H7 (cell line): ENCODE measurements at places on chromosomes 4 and X. TPM values are rescaled to one million over a fixed set of nuclear protein-coding genes. Genes with fewer than 3 reads are reported as not detected.
A peak's percentile ranks its signal among the peaks of the same experiment; 100 is the strongest.

Gene IL3RA
- total RNA-seq = 0.07 TPM in 1 of 2 replicates, not detected in the other

Gene MAGEB17
- total RNA-seq = 0.21 and 0.33 TPM in 2 replicates

Gene TMEM192
- total RNA-seq = 10.0 and 14.2 TPM in 2 replicates

Gene PTPN13
- 29.2 and 33.0 TPM in 2 replicates for total RNA-seq

Gene VEGFC
- total RNA-seq = 0.59 and 0.89 TPM in 2 replicates

Gene UBQLN2
- 10.8 and 11.8 TPM in 2 replicates for total RNA-seq

Gene PNMA5
- total RNA-seq = 0.22 TPM in 1 of 2 replicates, not detected in the other

Gene RBM46
- total RNA-seq = 0.73 and 2.3 TPM in 2 replicates

Gene RADX
- total RNA-seq = 5.0 and 7.2 TPM in 2 replicates

Gene SPINK2
- total RNA-seq = 1.3 and 4.5 TPM in 2 replicates

Gene ASB5
- total RNA-seq = 0.26 and 0.31 TPM in 2 replicates

Gene RTL9
- total RNA-seq = 0.04 and 0.07 TPM in 2 replicates

GRCh38 chr4:153497988-153498967 lies 32.1 kb downstream of the TMEM131L start:
- DNase-seq = no peak

GRCh38 chrX:132467026-132467425 lies 21.8 kb downstream of the MBNL3 start:
- DNase-seq = no peak

GRCh38 chr4:31390849-31391248 lies 670.7 kb downstream of the PCDH7 start:
- no peak for DNase-seq

GRCh38 chrX:39653691-39654090 lies 444.1 kb downstream of the BCOR start:
- DNase-seq = peak; percentile 76

GRCh38 chrX:153386097-153386496 lies 15.1 kb downstream of the PNMA6E start:
- DNase-seq = no peak

DNA sequence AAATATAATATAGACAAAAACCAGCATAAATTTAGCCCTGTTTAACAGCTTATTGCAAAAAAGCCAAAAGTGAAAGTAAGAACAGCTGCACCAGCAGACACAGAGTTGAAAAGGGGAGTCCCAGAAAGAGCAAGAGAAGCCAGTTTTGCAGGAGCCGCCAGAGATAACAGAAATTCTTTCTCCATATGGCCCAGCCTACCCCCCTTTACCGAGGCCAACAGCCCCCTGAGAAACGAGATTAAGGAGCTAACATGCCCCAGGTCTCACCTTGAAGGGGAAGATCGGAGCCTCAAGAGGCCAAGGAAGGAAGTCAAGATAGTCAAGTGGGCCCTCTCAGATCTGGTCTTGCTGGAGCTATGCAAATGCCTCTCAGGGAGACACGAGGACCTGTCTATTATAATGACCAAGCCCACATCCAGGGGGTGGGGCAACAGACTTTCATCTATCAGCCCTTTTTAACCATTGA lies 4.8 kb downstream of the ACOX3 start:
- no peak for DNase-seq

DNA sequence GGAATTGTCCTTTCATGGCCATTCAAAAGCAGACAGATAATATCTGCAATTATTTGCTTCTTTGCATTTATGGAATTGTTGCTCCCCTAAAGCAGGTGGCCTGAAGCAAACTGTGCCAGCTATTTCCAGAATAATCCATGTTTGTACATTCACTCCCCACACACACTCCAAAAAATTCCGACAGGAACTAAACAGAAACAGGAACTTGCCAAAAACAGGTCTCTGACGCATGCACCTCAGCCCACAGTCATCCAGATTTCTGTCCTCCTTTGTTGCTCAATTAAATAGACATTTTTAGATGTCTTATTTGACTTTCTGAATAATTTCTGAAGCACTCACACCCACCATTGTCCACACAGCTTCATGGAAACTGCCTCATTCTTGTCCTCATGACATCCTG lies 71.5 kb upstream of the EDNRA start:
- no peak for DNase-seq

GRCh38 chr4:3858046-3858730 lies 92.0 kb downstream of the ADRA2C start:
- DNase-seq = peak; percentile 71

DNA sequence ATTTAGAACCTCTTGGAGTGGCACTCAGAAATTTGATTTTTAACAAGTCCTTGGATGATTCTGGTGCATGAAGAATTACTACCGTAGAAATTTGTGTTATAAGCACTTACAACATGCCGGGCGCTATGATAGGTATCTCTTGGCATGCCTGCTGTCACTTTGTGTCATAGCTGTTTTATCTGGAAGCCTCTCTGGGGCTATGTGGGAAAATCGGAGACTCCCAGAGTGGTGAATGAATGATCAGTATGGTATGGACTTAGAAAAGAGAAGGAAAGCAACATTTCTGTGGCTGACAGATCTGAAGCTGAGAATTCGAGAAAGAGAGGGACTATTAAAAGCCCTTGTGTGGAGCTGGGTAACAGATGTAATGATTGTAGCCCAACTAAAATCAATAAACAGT lies 177.4 kb upstream of the MAMLD1 start:
- no peak for DNase-seq

GRCh38 chr4:141580523-141580922 lies 55.9 kb upstream of the IL15 start:
- DNase-seq = no peak

DNA sequence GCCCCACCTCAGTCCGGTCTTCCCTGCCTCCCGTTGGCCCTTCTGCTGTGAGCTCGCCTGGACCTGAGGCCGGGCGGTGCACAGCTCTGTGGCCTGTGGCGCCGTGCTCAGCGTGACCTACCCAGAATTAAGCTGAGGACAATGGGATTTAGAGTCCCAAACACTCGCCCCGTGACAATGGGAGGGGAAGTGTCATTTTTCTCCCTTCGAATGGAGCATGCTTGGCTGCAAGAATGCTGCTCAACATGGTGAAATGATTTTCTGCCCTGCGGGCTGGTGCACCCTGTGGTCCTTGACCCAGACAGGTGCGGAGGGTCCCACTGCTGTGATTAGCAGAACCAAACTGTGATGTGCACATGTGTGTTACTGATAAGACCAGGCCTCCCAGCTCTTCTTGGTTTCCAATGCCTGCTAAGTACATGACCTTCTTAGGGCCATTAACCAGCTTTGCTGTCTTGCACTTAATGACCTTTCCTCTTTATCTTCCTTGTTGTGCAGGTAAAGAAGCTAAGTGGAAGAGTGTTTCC lies 772 bp downstream of the EOLA1 start:
- DNase-seq = no peak

DNA sequence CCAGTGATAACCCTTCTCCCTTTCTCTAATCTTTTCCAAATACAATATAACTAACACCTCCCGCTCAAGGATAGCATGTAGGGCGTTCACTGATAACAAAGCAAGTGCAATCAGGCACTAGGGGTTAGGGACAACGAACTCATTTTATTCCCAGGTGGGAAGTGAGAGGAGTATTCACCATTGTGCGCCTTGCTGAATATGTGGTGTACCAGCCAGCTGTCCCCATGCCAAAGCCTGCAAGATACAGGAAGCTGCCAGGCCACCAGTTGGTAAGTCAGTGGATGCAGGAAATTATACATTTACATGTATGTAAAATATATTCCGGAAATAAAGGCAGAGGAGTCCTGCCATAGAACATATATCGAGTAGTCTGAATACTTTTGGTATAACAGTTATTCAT lies 6.3 kb upstream of the HPRT1 start:
- no peak for DNase-seq

- DNase-seq = peak; percentile 51
Measured at GRCh38 chr4:13543032-13543838, 1.1 kb downstream of the NKX3-2 start.

- no peak for DNase-seq
Measured at GRCh38 chr4:155672342-155672741, 5.7 kb downstream of the GUCY1A1 start.

DNA sequence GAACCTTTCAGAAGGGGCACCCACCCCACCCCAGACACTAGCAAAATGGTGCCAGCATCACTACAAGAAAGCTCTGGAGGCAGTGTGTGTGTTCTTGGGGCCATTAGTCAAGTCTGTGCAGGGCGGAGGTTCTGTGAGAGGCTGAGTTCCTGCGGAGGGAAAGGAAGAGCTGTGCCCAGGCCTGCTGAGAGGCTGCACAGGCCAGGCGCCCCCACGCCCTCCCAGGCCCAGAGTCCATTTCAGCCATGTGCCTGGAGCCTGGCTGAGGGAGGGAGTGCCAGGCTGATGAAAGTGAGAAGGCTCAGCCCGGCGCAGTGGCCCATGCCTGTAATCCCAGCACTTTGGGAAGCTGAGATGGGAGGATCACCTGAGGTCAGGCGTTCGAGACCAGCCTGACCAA lies 90.0 kb downstream of the DCTD start:
- no peak for DNase-seq

DNA sequence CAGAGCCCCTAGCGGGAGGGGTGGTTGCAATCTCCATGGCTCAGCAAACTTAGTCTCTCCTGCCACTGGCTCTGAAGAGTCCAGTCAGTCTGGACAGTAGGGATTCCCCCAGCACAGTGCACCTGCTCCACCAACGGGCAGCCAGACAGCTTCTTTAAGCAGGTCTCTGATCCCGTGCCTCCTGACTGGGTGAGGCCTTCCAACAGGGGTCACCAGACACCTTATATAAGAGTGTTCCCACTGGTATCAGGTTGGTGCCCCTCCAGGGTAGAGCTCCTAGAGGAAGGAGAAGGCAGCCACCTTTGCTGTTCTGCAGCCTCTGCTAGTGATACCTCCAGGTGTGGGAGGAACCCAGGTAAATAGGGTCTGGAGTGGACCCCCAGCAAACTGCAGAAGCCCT lies 1393.4 kb downstream of the STIM2 start:
- DNase-seq = no peak

- DNase-seq = no peak
Measured at GRCh38 chr4:20445933-20446723, 194.4 kb downstream of the SLIT2 start.

- peak; percentile 89 for DNase-seq
Measured at GRCh38 chr4:1981251-1982058, 27.3 kb downstream of the NELFA start.

DNA sequence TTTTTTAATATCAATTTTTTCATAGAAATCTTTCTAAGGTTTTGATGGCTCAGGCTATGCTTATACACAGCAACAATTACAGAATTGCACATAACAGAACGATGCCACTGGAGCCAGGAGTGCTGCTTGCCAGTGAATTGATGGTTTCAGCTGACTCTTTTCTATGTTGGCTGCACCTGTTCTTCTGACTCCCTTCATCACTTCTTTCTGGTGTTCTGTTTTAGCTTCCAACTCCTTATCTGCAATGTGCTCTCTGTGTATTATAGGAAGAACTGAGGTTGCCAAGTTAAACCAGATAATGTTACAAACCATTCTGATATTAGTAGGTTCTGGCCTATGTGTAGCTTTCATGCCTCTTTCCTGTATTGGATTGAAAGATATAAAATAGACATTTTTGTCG lies 11.6 kb upstream of the VEGFD start:
- DNase-seq = no peak

DNA sequence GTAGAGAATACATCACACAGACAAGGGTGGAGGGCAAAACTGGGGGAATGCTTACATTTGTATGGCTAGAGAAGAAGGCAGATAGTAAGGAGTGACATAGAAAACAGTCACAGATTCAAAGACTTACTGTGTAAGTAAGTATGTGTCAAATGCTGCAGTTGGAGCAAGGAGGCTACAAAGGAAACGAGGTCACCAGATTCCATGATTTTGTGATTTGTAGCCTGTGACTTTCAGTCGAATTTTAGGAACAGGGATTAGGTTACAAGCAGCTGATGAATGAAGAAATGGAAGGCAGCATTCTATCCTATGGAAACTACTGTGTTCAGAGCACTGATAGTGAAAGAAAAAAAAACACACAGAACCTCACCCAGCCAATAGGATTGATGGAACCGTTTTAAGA lies 407.9 kb downstream of the IL15 start:
- DNase-seq = no peak

- no peak for DNase-seq
Measured at GRCh38 chr4:156251373-156252065, 297.9 kb upstream of the CTSO start.

- no peak for DNase-seq
Measured at GRCh38 chr4:74537459-74537858, 92.5 kb downstream of the AREG start.

DNA sequence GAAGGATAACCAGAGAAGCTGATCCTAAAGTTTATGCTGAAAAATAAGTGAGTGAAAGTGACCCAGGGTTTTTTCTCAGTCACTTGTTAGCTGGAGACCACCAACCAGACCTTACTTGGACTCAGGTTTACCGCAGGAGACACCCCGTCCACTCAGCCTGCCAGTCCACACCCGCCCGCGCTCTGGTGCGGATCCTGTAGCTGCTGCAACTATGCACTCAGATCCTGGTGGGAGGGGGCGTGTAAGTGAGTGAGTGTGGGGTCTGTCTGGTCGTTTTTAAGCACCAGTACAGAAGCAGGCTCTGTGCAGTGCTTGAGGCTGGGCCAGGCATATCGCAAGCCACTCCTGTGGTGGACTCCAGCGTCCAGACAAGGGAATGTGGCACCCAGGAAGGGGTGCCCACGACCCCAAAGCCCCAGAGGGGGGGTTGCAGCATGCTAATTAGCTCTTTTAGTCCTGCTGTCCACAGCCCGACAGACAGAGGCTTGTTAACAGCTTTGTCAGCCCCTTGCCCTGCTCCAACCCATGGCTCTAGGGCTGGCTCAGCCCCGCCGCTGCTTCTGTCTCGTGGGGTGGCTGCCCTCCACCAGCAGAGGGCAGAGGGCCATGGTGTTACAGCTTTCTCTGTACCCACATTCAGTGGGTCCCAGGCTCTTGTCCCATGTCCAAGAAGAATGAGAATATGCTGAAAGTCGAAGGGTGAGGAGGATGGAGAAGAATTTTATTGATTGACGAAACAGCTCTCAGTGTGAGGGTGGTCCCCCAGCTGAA lies 40.4 kb upstream of the PPP1R2C start:
- no peak for DNase-seq

- no peak for DNase-seq
Measured at GRCh38 chr4:41963105-41963504, 18.5 kb upstream of the DCAF4L1 start.

- no peak for DNase-seq
Measured at GRCh38 chr4:165222651-165222994, 15.3 kb downstream of the KLHL2 start.

DNA sequence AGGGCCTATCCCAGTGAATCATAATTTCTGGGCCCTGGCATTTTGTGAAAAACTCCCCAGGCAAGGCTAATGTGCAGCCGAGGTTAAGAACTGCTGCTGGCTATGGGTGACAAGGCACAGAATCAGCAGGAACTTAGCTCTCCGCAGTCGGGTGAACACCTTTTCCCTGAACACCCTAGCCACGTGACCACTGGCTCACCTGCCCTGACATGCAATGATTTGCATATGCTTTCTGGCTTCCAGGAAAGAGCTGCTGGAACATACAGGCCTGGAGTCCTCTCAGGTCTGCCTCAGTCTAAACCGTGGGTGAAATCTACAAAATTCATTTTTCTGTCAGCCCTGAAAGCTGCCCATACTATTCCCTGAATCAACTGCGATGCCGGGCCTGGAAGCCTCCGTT lies 56.6 kb downstream of the ZNF827 start:
- peak; percentile 14 for DNase-seq
